Stimulated activated CD8-positive, alpha-beta memory T cell treated with anti-CD3 and anti-CD28 coated beads, Interleukin-15, amount 100 ng/mL, for 1 hour (primary cell): ENCODE measurements at places on chromosomes 7 and 10.

DNA sequence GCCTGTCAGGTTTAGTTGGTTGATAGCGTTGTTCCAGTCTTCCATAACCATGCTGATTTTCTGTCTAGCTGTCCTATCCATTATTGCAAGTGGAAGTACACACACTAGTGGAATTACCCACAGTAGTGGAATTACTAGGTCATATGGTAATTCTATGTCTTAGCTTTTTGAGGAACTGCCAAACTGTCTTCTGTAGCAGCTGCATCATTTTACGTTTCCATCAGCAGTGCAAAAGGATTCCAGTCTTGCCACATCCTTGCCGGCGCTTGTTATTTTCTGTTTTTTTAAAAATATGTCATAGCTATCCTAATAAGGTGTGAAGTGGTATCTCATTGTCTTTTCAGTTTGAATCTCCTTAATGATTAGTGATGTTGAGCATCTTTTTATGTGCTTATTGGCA is 17.2 kb upstream of the RHBDD2 start:
- DNase-seq = no peak

- no peak for DNase-seq
Observed at GRCh38 chr10:108052981-108053380, 888.5 kb upstream of the SORCS1 start.

- no peak for DNase-seq
Observed at GRCh38 chr7:145698526-145699262, 417.9 kb upstream of the CNTNAP2 start.

GRCh38 chr10:44105696-44106095 is 279.2 kb downstream of the CXCL12 start:
- no peak for DNase-seq

- no peak for DNase-seq
Observed at GRCh38 chr7:359226-359765, 69.3 kb downstream of the FOXL3 start.

GRCh38 chr10:124349231-124349995 is 69.3 kb downstream of the OAT start:
- DNase-seq = no peak

DNA sequence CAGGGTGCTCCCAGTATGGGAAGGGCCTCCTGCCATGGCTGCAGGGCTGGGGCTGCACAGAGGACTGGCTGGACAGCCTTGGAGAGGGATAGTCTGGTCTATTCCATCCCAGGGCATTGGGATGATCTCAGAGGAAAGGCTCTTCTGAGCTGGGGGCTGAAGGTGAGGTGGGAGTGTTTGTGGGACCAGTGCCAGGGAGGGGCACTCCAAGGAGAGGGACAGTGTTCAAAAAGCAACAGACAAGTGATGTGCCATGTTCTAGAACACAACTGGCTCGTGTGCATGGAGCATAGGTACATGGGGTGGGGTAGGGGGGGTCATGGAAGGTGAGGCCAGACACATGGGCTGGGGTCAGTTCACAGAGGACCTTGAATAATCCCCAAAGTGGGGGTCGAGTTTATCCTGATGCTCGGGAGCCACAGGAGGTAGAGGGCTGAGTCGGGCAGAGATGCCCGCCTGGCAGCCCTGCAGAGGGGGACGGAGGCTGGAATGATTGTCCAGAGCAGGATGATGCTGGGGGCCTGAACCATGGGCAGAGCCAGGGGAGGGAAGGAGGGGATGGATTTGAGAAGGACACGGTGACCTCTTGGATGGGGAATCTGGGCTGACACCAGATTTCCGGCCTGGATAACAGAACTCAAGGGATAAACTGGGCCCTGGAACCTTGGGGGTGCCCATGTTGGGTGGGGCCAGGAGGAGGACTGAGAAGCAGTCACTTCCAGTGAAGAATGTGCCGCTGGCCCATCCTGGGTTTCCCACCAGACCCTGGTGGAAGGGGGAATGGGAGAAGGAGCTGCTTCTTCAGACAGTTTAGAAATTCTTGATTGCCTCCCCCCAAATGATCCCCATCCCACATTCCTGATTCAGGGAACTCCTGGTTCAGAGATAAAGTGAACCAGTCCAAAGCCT is 50.4 kb downstream of the NEURL1 start:
- DNase-seq = no peak

GRCh38 chr10:92787557-92788152 is 60.7 kb upstream of the EXOC6 start:
- DNase-seq = no peak

DNA sequence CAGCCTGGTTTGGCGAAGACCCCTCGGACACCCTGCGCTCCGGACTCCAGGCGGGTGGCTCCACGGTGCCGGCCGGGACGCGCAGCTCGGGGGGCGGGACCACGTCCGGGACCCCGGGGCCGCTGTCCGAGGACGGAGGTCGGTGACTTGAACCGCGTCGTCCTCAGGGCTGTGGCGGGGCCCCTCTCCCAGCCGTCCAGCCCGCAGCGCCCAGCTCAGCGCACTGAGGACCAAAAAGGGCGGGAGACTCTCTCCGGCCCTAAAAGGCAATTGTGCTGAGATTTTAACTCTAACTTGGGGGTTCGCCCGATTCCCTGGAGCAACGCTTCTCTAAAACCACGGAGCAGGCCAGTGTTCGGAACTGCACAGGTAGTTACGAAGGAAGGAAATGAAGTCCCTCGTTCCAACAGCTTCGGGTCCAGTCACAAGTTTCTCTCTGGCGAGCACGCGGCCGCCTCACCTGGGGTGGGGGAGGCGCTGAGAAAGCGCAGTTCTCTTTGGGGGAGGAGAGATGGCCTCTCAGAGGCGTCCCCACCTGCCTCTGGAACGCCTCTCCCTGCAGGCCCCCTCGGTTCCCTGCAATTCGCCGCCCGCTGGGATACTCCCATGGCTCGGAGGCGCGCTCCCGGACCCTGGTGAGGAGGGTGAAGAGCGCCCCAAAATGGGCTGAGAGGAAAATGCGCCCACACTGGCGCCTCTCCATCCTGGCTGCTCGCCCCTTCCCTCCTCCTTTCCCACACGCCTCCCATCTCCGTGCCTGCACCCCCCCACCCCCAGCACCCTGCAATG is 352.7 kb downstream of the DNAJB6 start:
- no peak for DNase-seq

- no peak for DNase-seq
Observed at GRCh38 chr7:110170841-110171240, 920.1 kb upstream of the LRRN3 start.

GRCh38 chr10:69657430-69657829 is 27.4 kb downstream of the FAM241B start:
- no peak for DNase-seq

DNA sequence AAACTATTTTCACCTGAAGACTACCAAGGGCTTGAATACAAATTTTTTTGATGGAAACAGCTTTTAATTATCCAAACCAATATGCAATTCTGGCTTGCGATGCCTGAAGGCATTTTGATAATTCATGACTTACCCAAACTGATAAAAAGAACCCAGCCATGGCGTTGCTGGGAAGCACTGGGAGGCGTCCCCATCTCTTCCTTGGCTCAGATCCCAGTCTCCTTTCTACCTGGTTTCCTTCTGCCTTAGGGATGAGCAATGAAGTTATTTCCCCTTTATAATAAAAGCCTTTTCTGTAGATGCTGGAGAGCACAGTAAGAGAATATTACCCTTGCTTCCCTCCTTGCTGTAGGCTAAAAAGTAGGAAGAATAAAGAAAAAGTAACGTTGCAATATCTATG is 129.1 kb upstream of the ANK3 start:
- no peak for DNase-seq

GRCh38 chr7:8217200-8218068 is 44.5 kb downstream of the ICA1 start:
- no peak for DNase-seq

DNA sequence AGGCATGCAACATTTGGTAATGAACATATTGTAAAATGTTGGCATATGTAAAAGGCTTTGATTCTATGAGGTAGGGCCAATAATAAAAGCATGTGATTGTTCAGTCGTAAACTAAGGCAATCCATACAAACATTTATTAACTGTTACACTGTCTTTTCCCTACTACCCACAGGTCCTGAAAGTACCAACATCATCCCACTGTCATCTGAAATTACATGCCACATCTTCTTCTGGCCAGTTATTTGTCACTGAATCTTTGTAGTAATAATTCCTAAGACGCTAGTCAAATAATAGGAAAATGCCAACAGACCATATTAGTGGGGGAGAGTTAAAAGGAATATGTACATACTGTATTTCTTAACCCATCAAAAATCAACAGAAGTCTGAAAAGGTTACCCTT is 27.2 kb downstream of the DNAJC1 start:
- DNase-seq = no peak

- no peak for DNase-seq
Observed at GRCh38 chr10:103109821-103110220, 83.3 kb downstream of the NT5C2 start.

DNA sequence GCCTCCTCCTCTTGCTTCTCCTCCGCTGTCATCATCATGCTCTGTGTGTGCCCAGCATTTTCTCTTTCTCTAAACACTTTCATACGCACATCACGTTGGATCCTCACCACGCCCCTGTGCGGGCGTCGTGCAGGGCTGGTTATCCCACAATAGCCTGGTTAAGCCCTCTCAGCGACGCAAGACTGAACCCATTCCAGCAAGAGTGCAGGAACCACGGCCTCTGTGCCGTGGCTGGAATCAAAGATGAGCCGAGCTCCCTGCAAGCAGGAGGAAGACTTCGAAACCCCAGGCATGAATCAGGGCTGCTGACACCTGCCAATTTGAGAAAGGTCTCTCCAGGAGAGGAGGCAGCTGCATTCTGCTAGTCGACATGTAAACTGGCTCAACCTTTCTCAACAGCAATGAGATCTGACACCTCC is 74.8 kb upstream of the FOXK1 start:
- no peak for DNase-seq

GRCh38 chr10:1409392-1409791 is 327.9 kb downstream of the ADARB2 start:
- no peak for DNase-seq

DNA sequence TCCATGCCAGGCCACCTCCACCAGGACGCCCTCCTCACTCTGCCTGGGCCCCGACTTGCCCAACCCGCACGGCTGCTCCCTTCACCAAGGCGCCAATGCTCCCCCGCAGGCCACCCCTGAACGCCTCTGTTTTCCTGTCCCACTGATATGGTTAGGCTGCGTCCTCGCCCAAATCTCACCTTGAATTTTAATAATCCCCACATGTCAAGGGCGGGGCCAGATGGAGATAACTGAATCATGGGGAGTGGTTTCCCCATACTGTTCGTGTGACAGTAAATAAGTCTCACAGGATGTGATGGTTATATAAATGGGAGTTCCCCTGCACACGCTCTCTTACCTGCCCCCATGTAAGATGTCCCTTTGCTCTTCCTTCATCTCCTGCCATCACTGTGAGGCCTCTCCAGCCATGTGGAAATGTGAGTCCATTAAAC is 29.8 kb downstream of the RSU1 start:
- DNase-seq = peak; percentile 40

GRCh38 chr10:30870896-30871295 is 160.8 kb downstream of the ZNF438 start:
- DNase-seq = no peak

GRCh38 chr10:18293536-18294510 is 153.6 kb downstream of the CACNB2 start:
- DNase-seq = no peak

DNA sequence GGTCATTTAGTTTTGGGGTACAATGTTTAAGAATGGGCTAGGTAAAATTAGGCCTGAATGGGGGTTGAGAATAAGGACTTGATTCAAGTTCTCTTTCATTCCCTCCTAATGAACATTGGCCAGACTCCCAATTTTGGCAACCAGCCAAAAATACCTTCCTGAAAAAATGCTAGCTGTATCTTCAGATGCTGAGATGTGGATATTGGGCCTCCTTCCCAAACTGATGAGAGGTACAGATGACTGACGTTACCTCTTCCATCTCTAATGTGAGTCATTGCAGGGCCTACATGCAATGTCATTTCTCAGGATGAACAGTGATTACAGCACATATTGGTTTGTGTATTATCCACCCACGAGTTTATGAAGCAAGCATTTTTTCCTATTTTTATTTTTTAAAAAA is 151.6 kb downstream of the SND1 start:
- DNase-seq = no peak

DNA sequence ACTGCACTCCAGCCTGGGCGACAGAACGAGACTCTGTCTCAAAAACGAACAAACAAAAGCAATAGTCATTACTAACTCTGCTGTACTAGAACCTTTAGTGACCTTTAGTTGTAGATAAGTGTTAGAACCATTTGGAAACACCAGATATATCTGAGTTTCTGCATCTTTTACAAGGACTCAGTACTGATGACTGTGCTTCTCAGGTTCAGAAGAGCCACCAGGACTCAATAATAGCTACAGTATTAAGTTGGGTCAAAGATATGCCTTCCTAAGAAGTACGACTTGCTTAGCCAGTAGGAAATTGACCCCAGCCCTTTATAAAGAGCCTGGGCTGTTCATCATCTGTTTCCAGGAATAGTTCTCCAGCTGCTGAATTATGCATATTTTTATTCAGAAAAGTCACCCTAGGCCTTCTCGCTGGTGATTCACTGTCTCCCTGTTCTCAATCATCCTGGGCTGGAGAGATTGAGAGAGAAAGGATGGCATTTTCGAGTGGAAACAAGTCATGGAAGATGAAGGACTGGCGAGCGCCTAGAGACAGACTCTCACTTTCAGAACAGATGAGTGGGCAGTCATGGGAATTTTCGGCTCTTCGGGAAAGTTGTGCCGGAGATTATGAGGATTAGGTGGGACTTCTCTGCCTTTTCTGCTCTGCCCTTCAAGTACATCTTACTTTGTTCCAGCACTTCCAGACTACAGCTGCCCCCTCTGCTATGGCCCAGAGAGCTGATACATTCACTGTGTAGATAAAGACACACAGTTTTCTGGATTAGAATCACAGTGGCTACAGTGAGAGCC is 316.1 kb downstream of the CCDC3 start:
- no peak for DNase-seq

DNA sequence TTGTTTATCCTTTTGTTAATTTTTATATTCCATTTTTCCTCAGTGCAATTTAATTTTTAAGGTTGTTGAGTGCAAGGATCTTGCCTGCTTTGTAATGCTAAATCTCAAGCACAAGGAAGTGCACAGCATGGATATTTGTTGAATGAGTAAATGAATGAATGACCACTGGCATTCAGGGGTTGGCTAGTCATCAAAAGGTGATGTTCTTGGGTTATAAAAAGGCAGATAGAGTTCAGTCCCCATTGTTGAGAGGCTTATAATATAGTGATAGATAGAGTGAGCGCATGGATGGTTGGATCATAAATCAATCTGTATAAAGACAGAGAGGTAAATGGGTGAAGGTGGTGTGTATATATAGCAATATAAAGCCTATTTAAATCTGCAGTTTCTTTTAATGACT is 193.2 kb upstream of the KLF6 start:
- no peak for DNase-seq

GRCh38 chr10:33106767-33107166 is 148.7 kb upstream of the ITGB1 start:
- no peak for DNase-seq

DNA sequence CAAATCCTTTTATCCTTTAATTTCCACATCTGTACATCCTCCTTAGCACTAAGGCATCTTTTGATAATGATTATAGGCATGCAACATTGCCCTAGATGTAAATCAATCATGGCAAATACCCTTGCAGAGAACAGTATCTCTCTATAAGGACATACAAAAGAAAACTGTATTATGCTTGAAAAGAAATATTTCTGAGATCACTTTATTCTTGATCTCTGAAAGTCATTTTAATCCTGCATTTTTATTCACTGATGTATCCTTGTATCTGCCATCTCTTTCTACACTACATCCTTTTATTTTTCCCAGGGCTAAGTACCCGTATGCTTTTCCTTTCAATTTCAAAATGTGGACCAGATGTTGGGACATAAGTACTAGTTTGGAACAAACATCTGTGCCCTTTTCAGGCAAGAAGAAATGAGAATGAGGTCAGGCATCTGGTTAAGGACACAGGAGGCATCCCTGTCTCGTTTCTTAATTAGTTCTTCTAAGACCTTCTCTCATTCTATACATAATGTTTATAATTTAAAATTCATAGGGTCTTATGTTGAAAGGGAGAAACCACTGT is 338.6 kb downstream of the CNTNAP2 start:
- no peak for DNase-seq
